ENCODE measurements at places on chromosomes 3 and 15. TPM values are rescaled to one million over a fixed set of nuclear protein-coding genes. Genes with fewer than 3 reads are reported as not detected.

GRCh38 chr3:169295912-169296570 lies 367.5 kb downstream of the MECOM start:
- DNase-seq, result no peak

DNA sequence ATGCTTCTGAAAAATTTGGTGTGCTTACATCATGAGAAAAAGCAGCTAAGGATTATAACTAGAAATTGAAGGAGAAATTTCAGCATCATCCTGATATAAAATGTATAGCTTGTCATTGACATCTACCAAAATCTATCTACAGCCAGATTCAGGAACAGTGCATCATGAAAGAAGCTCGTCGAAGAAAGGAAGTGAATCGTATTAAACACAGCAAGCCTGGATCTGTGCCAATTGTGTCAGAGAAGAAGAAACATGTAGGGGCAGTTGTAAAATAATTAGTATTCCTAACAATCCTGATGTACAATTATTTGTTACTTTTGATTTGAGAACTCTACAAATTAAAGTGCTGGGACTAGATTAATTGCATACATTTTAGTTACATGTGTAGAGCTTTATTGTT lies 37.2 kb downstream of the AP4E1 start:
- no peak for DNase-seq

DNA sequence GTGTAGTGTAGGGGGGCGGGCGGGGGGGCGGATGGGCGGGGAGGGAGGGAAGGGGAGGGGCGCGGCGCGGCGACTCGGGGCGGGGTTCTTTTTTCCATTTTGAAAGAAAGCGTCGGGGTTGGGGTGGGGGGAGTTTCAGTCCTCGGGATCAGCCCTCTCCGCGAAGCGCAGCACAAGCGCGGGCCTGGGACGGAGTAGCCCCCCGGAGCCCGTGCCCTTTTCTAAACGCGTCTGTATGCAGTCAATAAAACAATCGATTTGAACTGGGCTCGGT lies 6.1 kb downstream of the ISLR2 start:
- no peak for DNase-seq

DNA sequence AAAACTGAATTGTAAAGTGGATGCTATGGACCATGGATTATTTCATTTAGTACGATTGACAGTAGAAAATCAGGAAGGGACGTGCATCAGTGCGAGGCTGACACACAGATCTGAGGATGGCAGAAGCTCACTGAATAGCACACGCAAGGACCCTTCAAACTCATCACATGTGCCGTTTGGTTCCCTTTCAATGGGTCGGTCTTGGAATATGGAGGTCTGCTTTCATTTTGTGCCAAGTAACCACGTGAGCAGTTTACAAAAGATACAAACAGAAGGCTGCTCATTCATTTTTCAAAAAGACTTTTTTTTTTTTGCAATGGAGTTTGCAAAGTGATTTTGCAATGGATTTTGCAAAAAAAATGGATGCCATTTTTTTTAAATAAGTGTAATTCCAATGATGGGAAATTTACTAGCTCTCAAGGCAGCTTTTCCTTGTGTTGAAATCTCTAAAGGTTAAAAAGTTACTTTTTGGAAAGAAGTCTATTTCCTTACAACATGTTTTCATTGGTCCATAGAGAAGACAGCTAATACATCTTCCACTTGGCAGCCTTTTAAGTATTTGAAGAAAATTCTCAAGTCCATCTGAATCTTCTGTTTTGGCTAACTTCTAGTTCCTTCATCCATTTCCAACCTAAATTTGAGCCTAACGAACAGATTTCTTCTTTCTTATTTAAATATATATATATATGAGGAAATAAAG lies 392.3 kb upstream of the TPRG1 start:
- no peak for DNase-seq

GRCh38 chr15:84991014-84991712 lies 9.5 kb downstream of the PDE8A start:
- no peak for DNase-seq

- DNase-seq, result peak; percentile 19
Observed at GRCh38 chr15:96344706-96345559, 14.4 kb downstream of the NR2F2 start.

DNA sequence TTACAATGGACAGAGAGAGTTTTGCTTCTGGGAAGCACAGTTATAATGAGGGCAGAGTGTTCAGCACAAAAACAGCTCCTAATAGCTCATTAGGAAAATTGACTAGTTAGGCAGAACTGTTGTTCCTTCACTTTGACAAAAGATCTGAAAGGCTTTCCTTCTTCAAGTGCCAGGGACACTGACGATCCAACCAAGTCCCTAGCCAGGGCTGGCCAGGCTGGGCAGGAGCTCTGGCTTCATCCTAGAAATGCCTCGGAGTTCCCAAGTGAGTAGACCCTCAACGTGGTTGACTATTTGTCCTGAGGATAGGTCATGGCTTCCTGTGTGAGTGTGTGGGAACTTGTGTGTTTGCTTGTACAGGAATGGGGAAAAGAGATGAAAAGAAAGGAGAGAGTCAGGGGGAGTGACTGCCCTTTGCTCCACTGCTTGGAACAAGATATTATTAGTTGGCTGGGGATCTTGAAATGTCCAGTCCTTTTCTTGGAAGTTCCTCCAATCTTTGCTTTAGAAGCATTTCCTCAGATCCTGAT lies 617.9 kb downstream of the NTRK3 start:
- DNase-seq, result no peak

DNA sequence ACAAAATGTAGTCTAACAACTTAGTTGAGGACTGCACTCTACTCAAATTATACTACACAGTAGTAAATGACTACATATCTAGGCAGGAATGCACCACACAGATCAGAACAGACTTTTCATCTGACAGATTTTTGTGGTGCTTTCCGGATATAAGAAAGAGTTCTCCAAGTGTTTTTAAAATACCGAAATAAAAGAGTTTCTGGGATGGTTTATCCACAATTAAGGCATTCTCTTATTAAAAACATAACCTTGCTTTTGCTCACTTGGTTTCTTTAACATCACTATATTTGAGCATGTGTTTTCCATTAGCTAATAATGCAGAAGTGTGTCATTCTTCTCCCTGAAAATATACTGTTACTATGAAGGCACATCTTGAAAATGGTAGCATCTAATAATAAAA lies 132.9 kb downstream of the MAGI1 start:
- DNase-seq, result no peak

DNA sequence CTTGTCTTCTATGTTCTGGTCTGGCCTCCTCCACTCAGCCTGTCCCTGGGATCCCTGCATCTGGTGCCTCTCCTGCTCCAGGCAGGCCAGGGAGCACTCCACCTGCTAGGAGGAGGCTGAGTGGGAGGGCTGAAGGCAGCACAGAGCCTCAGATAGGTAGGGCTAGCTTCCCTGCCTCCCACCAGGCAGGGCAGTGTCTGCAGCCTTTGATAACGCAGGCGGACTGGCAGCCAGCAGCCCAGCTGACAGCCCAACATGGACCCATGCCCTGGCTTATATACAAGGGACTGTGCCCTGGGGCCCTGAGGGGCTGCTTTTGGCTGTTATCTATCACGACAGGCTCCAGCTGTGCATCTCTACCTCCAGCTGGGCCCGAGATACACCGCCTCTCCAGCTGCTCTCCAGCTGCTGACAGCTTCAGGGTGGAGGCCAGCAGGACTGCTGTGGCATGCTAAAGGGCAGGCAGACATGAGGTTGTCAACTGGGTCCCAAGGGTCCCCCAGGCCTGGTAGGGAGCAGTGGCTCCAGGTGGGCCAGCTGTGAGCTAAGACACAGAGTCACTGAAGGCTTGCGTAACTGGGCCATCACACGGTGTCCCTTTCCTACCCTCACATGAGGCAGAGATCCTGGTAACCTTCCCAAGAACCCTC lies 5.2 kb upstream of the CLK3 start:
- DNase-seq, result no peak

- DNase-seq, result no peak
Observed at GRCh38 chr3:59391131-59391530, 341.3 kb upstream of the CFAP20DC start.

DNA sequence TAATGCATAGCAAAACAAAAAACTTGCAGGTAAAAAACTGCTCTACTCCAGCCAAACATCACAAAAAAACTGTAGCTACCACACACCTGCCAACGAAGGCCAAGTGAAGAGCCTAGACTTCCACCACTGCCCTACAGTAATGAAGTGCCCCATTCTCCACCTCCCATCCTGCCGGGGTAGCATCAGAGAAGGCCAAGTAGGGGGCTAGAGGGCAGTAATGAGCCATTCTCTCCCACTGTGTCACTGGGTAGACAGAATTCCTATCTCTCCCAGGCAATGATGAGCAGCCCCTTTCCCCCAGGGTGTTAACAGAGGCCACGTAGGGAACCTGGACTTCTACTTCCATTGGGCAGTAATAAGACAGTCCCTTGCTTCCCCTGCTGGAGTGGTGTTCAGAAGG lies 9.5 kb downstream of the SEC22C start:
- DNase-seq, result peak; percentile 43

DNA sequence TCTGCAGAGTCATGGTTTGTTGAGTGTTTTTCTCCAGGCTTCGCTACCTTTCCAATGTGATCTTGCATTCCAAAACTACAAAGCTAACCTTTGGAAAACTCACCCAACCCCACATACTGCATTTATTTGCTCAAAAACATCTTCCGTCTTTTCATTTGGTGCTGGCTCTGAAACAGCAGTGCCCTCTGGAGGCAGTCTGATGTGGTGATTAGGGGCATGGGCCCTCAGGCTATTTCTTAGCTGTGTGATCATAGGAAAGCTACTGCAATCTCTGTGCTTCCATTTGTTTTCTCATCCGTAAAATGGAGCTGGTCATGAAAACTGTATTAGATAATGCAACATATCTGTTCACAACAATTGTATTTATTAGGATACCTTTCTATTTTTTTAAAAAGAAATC lies 47.0 kb downstream of the MTHFS start:
- peak; percentile 22 for DNase-seq

DNA sequence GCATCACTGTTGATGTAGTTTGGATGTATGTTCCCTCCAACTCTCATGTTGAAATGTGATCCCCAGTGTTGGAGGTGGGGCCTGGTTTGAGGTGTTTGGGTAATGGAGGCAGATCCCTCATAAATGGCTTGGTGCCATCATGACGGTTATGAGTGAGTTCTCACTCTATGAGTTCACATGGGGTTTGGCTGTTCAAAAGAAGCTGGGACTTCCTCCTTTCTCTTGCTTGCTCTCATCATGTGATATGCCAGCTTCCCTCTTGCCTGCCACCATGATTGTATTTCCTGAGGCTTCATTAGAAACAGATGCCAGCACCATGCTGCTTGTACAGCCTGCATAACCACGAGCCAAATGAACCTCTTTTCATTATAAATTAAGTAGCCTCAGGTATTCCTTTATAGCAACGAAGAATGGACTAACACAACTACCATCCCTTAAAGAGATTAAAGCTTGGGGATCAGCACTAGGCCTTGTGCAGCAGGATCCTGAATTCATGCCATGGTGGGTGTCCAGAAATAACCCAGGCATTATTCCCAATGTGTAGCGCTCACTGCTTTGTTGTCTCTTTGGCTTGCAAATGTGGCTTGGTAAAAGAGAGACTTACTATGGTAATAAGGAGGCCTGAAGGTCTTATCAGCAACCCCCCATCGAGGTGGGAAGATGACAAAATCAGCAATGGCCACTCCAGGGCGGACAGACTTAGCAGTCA lies 41.9 kb downstream of the NDUFB4 start:
- DNase-seq, result no peak

GRCh38 chr3:27500035-27500434 lies 15.9 kb upstream of the SLC4A7 start:
- DNase-seq, result no peak

GRCh38 chr15:38021259-38021658 lies 86.8 kb downstream of the TMCO5A start:
- DNase-seq, result no peak

- DNase-seq, result peak; percentile 24
Observed at GRCh38 chr15:48507416-48508065, 138.0 kb downstream of the FBN1 start.

- no peak for DNase-seq
Observed at GRCh38 chr3:151839313-151839631, 25.4 kb downstream of the AADAC start.

- no peak for DNase-seq
Observed at GRCh38 chr15:35721751-35722150, 175.8 kb upstream of the DPH6 start.

DNA sequence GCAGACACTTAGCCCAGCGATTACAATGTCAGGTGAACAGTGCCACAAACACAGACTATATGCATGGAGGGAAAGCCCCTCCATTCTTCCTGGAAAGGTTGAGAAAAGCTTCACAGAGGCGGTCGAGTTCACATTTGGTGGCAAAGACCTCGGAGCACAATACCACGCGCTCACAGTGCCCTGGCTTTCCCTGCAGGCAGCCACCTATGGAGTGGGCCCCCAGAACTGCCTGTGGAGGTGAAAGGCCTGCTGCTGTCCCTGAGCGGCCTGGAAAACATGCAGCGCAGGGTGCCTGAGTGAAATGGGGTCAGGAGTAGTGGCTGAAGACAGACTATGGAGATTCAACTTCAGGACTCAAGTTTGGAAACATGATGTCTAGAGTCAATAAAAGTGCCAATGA lies 26.9 kb downstream of the PDIA5 start:
- DNase-seq, result no peak

DNA sequence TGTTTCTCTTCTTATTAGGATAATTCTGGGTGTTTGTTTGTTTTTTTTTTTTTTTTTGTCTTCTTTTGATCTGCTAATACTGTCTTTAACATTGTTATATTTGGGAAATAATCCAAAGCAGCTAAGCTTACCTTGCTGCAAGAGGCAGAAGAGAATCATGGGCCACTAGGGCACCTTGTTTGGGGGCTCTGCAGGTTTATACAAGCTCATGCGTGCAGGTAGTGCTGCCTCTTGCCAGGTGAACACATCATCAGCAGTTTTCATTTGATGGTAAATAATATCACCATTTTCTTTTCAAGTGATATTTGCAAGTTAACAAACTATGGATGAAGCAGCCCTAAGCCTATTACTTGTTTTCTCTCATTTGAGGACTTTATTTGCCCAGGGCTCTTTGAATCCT lies 37.9 kb downstream of the MAP3K13 start:
- DNase-seq, result no peak

DNA sequence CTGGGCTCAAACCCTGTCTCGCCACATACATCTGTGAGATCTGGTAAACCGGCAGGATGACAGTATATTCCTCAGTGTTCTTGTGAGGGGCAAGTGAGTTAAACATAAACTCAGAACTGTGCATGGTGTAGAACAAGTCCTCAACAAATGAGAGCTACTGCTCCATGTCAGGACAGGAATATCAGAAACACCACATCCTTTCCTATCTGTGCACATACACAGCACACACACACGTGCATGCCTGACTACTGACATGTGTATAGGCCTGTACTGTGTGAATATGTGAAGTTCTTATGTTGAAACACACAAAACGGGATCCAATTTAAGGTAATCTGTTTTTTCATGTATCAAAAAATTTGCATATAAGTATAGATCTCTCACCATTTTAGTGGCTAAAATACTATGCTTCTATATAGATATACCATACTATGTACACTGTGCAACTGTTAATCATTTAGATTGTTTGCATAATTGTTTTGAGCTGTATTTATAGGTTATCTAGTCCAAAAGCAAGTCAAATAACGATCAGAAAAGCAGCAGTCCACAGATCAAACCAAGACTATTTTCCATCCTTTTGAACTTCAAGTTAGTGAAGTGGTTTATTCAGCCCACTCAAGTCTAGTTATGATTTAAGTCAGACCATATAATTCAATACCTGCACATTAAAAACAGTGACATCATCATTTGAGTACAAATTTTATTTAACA lies 44.8 kb downstream of the CCR4 start:
- no peak for DNase-seq

Gene ADAMTSL3
- total RNA-seq, result 4.8 TPM

Gene STXBP5L
- total RNA-seq, result 0.22 TPM

Gene GLDN
- total RNA-seq, result 8.6 TPM

Gene SMAD6
- total RNA-seq, result 22.0 TPM

Gene FAM43A
- 7.2 TPM for total RNA-seq

Gene TMC3
- 0.08 TPM for total RNA-seq

Gene C3orf80
- 1.9 TPM for total RNA-seq

Gene ALCAM
- total RNA-seq, result 17.8 TPM

Gene FBLN2
- total RNA-seq, result 10.5 TPM

Gene IL20RB
- total RNA-seq, result 0.74 TPM

All from colonic mucosa (tissue), 4 donors.